ENCODE measurements at places on chromosomes 12 and 14.

- no peak for DNase-seq
Observed at GRCh38 chr14:90295870-90296516, 35.7 kb downstream of the NRDE2 start.

DNA sequence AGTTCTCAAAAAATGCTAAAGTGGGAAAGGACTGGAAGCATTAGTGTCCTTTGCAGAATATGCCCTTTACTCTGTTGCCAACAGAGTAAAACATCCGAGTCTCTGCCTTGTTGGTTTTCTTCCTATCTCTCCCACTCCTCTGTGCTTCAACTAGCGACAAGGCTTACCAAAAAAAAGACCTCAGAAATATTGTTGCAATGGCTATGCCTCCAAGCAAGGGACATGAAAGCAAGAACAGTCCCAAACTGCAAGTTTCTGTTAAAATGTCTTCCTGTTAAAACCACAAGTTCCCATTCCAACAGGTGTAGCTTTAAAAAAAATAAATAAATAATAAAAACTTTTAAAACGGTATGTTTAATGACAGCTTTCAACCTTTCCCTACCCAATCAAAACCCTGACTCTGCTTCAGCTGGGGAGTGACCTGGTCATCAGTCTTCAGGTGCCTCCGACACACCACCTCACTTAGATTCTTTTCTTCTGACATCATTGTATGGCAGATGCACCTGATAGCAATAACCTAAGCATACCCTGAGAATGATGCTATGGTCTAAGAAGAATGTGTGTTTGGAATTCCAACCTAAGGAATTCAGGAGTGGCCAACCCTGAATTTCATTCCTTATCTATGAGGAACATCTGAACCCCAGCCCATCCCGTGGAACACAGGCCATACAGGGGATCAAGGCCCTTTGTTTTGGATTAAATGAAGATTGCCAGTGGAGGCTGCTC lies 81.0 kb downstream of the RPS29 start:
- no peak for DNase-seq

GRCh38 chr14:57686304-57686703 lies 179.6 kb downstream of the SLC35F4 start:
- DNase-seq = no peak

GRCh38 chr14:49586673-49587460 lies 687 bp upstream of the RPS29 start:
- no peak for DNase-seq

DNA sequence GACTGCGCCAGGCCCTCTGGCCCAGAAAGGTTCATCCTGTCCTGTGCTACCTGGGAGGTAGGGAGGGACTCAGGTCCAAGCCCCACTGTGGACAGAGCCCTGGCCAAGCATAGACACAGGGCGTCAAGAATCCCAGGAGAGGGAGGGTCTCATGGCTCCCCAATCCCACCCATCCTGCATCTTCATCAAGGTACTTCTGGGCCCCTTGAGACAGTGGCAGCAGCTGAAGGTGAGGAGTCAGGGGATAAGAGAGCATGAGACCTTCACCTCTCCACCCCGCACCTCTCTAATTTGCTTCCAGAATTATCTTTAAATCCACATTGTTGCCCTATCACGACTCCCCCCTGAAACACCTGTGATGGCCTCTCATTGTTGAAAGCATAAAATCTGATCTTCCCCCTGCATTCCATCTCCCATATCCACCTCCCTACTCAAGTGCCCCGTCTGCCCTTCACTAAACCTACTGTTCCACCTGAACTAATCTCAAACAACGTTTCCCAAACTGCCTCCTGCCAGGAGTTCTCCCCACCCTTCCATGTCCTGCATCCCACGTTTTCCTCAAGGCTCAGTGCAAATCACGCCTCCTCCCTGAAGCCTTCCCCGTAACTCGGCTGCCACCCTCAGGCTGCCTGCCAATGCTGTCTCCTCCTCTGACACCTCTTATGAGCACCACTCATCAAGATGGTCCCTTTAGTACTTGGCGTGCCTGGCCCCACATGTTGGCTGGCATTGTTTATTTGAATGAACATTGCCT lies 27.1 kb downstream of the KRT18 start:
- DNase-seq = no peak

DNA sequence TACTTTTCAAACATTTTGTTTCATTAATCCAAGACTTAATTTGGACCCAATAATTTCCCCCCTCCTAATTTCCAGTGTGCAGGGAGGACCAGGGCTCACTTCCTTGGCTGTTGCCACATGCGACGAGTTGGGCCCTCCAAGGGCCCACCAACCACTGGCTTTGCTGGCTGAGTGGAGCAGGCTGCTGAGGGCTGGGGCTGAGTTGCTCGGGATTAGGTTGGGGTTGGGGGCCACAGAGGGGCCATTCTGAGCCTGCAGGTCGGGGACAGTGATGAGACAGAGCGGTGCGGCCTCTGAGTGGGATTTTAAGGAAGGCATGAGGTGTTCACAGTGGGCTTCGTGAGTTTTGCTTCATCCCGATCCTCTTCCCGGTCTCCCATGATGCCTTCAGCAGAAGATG lies 6.1 kb upstream of the TRAF3 start:
- no peak for DNase-seq

- DNase-seq = no peak
Observed at GRCh38 chr14:80988192-80988591, 32.8 kb downstream of the TSHR start.

DNA sequence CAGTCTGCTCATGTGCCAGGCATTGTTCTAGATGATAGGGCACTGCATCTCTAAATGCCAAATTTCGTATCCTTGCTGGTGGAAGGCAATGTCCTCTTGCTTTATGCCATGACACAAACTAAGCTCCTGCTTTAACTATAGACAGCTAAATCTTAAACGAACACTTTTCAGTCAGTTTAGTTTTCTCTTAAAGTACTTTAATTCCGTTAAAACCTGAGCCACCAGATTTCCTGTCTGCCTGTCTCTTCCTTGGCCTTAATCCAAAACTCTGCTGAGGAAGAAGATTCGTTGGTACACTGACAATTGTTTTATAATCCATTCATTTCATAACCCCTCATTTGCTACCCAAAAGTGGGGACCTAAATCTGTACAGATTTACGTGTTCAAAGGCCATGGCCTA lies 194.4 kb upstream of the BCL2L14 start:
- no peak for DNase-seq

DNA sequence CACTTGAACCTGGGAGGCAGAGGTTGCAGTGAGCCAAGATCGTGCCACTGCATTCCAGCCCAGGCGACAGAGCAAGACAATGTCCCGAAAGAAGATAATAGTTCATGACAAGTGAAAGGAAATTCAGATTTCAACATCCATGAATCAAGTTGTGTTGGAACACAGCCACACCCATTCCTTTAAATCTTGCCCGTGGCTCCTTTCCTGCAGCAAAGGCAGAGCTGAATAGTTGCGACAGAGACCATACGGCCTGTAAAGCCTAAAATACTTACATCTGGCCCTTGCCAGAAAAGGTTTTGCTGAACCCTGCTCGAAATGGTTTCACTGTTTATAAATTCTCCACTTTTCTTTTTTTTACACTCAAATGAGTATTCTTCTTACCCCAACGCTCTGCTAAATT lies 17.7 kb upstream of the ITPK1 start:
- DNase-seq = no peak

DNA sequence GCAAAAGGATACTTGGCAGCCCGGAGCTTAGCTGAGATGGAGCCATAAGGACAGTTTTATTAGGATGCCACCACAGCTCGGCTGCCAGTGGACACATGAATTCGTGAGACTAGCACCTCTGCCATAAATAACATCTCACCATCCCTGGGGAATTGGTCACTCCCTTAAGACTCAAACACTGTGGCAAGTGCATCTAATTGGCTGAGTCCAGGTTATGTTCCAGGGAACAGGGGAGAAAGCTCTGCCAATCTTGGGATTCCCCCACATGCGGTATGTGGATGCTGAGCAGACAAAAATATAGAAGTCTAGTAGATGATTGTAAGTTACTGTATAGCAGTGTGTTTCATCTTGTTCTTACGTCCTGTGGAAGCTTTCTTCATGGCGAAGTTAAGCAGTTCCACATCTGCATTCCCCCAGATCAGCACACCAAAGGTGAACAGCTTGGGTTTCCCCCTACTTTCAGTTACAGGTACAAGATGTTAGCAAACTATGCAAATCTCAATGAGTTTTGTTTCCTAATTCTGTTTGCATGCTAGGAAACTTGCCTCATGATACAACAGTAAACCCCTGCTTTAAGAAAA lies 131.1 kb downstream of the ETV6 start:
- no peak for DNase-seq

GRCh38 chr12:96338852-96339471 lies 61.3 kb downstream of the CDK17 start:
- DNase-seq = no peak

DNA sequence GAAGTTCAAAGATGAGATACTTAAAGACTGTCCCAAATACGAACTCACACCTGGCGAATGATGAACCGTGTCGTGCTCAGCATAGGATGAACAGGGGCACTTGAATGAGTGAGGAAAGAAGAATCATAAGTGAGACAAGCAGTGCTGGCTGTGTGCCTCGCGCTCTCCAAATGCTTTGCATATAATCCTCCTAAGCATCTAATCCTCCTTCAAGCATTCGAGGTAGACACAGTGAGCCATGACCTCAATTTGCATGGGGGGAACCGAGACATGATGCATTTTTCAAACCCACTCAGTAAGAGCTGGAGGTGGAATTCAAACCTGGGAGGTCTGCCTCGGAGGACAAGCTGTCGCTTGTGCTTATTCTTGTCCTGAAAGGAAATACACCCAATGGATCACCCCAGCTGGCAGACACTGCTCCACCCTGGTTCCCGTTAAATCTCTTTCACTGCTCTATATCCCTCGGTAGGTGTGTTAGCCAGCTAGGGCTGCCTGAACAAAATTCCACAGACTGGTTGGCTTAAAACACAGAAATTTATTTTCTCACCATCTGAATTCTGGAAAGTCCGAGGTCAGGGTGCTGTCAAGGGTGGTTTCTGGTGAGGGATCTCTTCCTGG lies 274.0 kb downstream of the SLC15A4 start:
- DNase-seq = no peak

GRCh38 chr12:69523433-69524330 lies 53.5 kb downstream of the FRS2 start:
- DNase-seq = no peak

DNA sequence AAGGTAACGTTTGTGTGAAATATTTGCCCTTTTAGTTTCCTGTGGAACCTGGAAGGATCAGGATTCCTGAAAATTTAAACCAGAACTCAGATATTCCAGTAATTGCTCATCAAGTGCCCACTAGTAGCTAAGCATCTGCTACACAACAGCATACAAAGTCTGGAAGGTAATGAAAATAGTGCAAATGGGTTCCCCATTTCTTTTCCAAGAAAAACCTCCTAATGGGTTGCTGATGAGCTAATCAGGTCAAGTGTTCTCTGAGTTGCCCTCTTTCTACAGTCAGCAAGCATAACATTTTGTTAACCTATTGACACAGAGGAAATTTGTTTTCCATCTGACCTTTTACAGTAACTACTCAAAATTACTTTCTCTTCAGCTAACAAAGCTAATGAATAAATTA lies 83.6 kb upstream of the PMCH start:
- no peak for DNase-seq

- DNase-seq = no peak
Observed at GRCh38 chr12:96995861-96996260, 88.8 kb downstream of the NEDD1 start.

DNA sequence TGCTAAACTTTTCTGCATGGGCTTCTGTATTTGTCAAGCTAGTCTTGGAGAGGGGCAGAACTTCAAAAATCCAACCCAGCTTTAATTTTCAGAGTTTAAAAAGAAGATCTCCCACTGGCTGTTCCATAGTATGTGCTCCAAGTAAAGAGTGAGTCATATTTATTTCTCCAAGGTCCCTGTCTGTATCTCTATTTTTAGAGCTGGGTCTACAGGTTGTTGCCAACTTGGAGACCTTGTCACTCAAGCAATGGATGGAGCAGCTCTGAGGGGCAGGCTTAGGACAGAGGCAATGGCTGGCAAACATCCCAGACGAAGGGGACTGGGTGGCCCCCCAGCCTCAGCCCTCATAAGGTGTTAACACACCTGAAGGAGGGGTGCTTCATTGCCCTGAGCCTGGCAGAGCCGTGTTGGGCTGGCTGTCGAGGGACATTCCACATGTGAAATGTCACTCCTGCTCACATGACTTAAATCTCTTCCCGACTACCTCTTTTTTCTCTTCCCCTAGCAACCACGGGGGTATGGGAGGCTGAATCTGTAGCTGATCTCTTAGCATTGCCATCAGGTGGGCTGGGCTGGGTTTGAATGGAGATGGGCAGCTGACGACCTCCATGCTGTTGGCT lies 103.1 kb downstream of the SMOC1 start:
- DNase-seq = no peak

GRCh38 chr12:107458990-107459389 lies 226.6 kb upstream of the PWP1 start:
- DNase-seq = no peak

- DNase-seq = no peak
Observed at GRCh38 chr14:76924371-76925096, 98.3 kb downstream of the LRRC74A start.

DNA sequence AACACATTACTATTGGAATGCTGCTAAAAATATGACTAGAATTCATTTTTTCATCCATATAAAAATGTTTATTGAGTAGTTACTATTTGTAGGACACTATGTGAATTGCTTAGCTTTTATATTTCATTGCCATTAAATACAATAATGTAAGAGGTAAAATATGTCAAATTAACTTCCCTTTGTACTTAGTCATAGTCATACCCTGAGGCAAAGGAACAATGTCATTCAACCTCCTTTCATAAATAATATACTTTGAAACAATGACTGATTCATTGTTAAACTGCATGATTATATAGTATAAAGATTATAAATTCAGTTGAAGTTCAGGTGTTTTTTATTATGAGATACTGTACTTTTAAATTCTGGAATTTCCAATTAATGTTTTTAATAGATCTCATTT lies 105.2 kb downstream of the GARIN6 start:
- no peak for DNase-seq

DNA sequence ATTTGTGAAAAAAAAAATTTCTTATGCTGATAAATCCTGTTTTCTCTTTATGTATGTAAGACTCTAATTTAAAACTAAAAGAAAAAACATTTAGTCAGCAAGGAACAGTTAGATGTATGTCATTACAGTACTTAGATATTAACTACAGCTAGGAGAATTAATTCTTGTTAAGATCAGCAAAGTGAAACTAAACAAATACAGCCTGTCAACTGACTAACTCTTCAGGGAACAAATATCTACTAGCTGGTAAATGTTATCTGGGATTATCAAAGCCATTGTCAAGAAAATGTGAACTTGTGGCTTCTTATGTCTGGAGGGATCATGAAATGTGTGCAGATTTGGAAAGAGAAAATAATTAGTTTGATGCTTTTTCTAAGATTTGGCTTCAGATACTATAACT lies 27.5 kb downstream of the MGAT4C start:
- no peak for DNase-seq

- DNase-seq = no peak
Observed at GRCh38 chr14:63418020-63418419, 99.3 kb upstream of the GPHB5 start.

Measured in T1000 (cell line).